ENCODE measurements at places on chromosomes 16 and 17. TPM values are rescaled to one million over a fixed set of nuclear protein-coding genes. Genes with fewer than 3 reads are reported as not detected.
A peak's percentile ranks its signal among the peaks of the same experiment; 100 is the strongest.

Gene RCVRN
- total RNA-seq, result not detected

Gene TLCD3B
- not detected for total RNA-seq

Gene RGS9
- 0.81 TPM for total RNA-seq

Gene NT5M
- total RNA-seq, result 3.9 TPM

Gene CD300A
- total RNA-seq, result 4.8 TPM

Gene LITAFD
- not detected for total RNA-seq

Gene NEUROD2
- total RNA-seq, result not detected

DNA sequence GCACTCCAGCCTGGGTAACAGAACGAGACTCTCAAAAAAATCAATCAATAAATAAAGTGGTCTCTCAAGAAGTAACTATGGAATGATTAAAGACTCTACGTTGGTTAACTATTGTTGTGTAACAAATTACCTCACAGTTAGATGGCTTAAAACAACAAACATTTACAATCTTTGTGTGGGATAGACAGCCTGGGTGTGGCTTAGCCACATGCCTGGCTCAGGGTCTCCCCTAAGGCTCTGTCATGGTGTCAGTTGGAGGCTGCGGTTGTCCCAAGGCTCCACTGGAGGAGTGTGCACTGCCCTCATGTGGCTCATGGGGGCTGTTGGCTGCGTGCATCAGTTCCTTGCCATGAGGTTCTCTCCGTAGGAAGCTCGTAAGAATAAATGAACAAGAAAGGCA is 294.5 kb downstream of the SNX29 start:
- no peaks in the 10 kb centered on the region for H3K4me1 ChIP-seq
- H3K4me3 ChIP-seq, result no peak overlapping the region
- no peaks in the 10 kb centered on the region for H3K36me3 ChIP-seq

GRCh38 chr16:87580855-87581261 is 21.4 kb upstream of the JPH3 start:
- H3K4me3 ChIP-seq, result no peak overlapping the region
- no peaks in the 10 kb centered on the region for H3K4me1 ChIP-seq
- no peak for DNase-seq
- no peaks in the 10 kb centered on the region for H3K36me3 ChIP-seq

- no peaks in the 10 kb centered on the region for H3K36me3 ChIP-seq
- no peak for DNase-seq
- H3K4me3 ChIP-seq, result no peak overlapping the region
- H3K4me1 ChIP-seq, result no peaks in the 10 kb centered on the region
Measured at GRCh38 chr16:64544859-64545258, 577.0 kb downstream of the CDH11 start.

DNA sequence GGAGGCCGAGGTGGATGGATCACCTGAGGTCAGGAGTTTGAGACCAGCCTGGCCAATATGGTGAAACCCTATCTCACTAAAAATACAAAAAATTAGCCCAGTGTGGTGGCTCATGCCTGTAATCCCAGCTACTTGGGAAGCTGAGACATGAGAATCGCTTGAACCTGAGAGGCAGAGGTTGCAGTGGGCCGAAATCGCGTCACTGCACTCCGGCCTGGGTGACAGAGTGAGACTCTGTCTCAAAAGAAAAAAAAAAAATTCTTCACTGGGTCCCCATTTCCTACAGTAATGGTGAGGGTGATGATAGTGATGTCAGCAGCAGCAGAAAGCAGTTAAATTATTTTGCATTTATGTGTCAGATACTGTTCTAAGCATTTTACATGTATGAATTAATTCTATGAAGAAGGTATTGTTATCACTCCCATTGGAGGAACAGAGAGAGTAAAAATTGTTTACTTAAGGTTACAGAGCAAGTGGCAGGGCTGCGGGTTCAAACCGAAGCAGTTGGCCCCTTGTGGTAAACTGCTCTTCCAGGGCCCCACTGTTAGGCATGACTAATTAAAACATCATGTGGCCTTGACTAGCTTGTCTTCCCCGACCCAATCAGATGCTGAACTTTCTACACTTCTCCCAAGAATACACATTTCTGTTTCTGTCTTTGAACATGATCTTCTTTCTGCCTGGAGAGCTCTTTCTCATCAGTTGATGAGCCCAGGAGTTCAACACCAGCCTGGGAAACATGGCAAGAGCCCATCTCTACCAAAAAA is 45.8 kb downstream of the STAT3 start:
- no peak overlapping the region for H3K27ac ChIP-seq
- H3K36me3 ChIP-seq, result peaks cover 62% of the 10 kb centered on the region
- no peak overlapping the region for H3K4me3 ChIP-seq
- DNase-seq, result no peak

GRCh38 chr16:25841761-25842160 is 150.0 kb downstream of the HS3ST4 start:
- no peaks in the 10 kb centered on the region for H3K36me3 ChIP-seq
- DNase-seq, result no peak
- H3K4me1 ChIP-seq, result peaks cover 5% of the 10 kb centered on the region
- no peak overlapping the region for H3K27ac ChIP-seq
- peaks cover 6% of the 10 kb centered on the region for H3K27me3 ChIP-seq

GRCh38 chr17:75668489-75668888 is 1.4 kb downstream of the SAP30BP start:
- H3K27me3 ChIP-seq, result no peaks in the 10 kb centered on the region
- H3K36me3 ChIP-seq, result peaks cover 48% of the 10 kb centered on the region
- H3K4me3 ChIP-seq, result peak overlapping the region; percentile 97

DNA sequence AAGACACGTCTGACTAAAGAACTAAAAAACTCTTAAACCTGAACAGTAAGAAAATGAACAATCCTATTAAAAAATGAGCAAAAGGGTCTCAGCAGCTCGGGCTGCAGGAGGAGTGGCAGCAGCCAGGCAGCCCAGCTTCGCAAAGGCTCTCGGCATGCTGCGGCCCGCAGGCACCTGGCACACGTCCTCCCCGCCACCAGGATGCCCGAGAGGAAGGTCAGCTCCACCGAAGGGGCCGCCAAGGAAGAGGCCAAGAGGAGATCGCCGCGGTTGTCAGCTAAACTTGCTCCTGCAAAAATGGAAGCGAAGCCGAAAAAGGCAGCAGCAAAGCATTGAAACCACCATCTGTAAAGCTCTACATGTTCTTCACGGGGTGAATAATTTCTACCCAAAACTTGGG is 173.5 kb downstream of the BCAS3 start:
- H3K27ac ChIP-seq, result no peak overlapping the region
- DNase-seq, result no peak
- H3K4me3 ChIP-seq, result no peak overlapping the region
- H3K36me3 ChIP-seq, result no peaks in the 10 kb centered on the region

GRCh38 chr16:66262253-66263167 is 104.0 kb upstream of the CDH5 start:
- H3K36me3 ChIP-seq, result no peaks in the 10 kb centered on the region
- no peaks in the 10 kb centered on the region for H3K4me1 ChIP-seq
- no peak overlapping the region for H3K27ac ChIP-seq

DNA sequence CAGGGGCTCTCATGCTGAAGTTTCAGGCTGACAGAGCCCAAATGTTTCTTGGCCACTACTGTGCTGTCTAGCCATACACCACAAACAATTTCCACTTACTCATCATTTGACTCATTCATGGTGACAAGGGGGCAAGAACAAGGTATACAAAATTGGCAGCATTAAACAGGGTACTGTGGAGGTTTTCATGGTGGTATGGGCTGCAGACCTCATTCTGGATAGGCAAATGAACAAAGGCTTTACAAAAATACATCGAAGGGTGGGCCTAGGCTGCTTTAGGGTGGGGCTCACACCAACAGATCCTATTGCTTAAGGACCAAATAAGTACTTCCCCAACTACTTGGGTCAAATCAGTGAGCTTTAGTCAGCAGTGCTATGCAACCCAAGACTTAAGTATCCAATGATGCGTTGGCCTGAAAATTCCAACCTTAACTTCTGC is 53.0 kb downstream of the N4BP1 start:
- peak; percentile 23 for DNase-seq
- peaks cover 32% of the 10 kb centered on the region for H3K36me3 ChIP-seq
- H3K27me3 ChIP-seq, result no peaks in the 10 kb centered on the region
- no peak overlapping the region for H3K27ac ChIP-seq
- no peak overlapping the region for H3K4me3 ChIP-seq

GRCh38 chr16:88809676-88810165 is 2.0 kb downstream of the APRT start:
- H3K27me3 ChIP-seq, result no peaks in the 10 kb centered on the region
- no peak overlapping the region for H3K4me3 ChIP-seq
- DNase-seq, result no peak
- no peak overlapping the region for H3K27ac ChIP-seq
- H3K4me1 ChIP-seq, result peaks cover 39% of the 10 kb centered on the region
- peaks cover 8% of the 10 kb centered on the region for H3K36me3 ChIP-seq

DNA sequence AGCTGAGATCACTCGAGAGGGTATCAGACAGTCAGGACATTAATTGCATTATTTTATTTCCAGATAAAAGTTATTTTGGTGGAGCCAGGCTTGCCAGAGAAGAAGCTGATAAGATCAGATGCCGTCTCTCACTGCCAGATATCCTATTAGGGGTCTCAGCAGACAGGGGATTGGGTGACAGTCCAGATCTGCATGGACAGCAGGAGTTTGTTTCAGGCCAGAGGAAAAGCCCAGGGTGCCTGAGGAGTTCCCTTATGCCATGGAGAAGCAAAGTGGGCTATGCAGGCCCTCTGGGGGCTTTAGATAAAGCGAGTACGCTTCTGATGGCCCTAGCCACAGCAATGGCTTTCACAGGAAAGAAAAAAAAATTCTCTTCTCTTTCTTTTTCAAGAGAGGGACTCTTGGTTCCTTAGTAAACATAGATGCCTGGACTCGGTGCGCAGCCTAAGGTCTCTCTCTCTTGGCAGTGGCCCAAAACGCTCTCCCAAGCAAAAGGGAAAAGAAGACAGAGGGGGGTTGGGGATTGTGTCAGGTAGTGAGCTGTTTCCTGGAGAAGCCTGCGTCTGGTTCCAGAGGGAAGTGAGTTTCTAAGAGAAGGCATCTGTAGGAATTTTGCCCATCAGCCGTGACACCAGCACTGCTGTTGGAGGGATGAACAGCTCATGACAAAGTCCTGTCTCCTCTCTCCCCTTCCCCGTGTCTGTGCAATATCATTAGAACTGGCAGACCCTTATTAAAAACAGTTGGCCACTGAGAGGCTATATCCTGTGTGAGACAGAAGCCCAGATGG is 166.3 kb upstream of the FOXF1 start:
- H3K4me3 ChIP-seq, result no peak overlapping the region
- DNase-seq, result no peak
- no peak overlapping the region for H3K27ac ChIP-seq
- H3K36me3 ChIP-seq, result no peaks in the 10 kb centered on the region
- H3K27me3 ChIP-seq, result no peaks in the 10 kb centered on the region
- no peaks in the 10 kb centered on the region for H3K4me1 ChIP-seq

- H3K27me3 ChIP-seq, result no peaks in the 10 kb centered on the region
- no peaks in the 10 kb centered on the region for H3K4me1 ChIP-seq
- H3K36me3 ChIP-seq, result peaks cover 41% of the 10 kb centered on the region
- no peak overlapping the region for H3K27ac ChIP-seq
- DNase-seq, result no peak
Measured at GRCh38 chr17:44416558-44417289, 27.3 kb upstream of the ITGA2B start.

- DNase-seq, result no peak
- peak overlapping the region; percentile 91 for H3K4me3 ChIP-seq
- H3K27me3 ChIP-seq, result no peaks in the 10 kb centered on the region
- H3K36me3 ChIP-seq, result no peaks in the 10 kb centered on the region
- peaks cover 42% of the 10 kb centered on the region for H3K4me1 ChIP-seq
Measured at GRCh38 chr16:10878328-10878643, 1.3 kb downstream of the CIITA start.

DNA sequence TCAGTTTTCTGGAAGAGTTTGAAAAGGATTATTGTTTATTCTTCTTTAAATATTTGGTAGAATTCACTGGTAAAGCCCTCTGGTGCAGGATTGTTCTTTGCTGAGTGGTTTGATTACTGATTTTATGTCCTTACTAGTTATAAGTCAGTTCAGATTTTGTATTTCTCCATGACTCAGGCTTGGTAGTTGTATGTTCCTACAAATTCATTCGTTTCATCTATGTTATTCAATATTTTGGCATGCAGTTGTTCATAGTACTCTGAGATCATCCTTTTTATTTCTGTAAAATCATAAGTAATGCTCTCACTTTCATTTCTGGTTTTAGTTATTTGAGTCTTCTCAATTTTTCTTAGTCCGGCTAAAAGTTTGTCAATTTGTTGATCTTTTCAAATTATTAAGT is 58.1 kb upstream of the CRYM start:
- no peak for DNase-seq
- no peaks in the 10 kb centered on the region for H3K4me1 ChIP-seq
- H3K36me3 ChIP-seq, result no peaks in the 10 kb centered on the region
- H3K27ac ChIP-seq, result no peak overlapping the region
- no peak overlapping the region for H3K4me3 ChIP-seq
- peaks cover 6% of the 10 kb centered on the region for H3K27me3 ChIP-seq

DNA sequence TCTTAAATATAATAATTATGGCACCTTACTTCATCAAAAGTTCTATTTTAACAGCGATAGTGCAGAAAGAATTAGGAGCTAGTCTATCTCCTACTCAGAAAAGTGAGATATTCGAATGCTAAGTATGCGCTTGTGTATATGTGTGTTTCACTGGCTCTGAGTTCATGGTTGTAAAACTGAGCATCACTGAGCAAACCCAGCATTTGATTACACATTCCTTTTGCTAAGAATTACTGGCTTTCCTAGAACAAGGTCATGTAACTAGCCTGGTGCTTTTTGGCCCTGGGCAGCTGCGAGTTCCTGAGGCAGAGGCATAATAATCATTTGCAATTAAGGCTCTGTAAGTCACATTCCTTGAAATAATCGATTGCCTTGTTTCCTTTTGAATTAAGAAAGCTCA is 157.2 kb downstream of the SNX29 start:
- no peak for DNase-seq
- no peak overlapping the region for H3K27ac ChIP-seq
- H3K36me3 ChIP-seq, result peaks cover 38% of the 10 kb centered on the region
- no peak overlapping the region for H3K4me3 ChIP-seq
- H3K4me1 ChIP-seq, result no peaks in the 10 kb centered on the region

GRCh38 chr17:63196772-63197335 is 230.8 kb downstream of the TANC2 start:
- H3K27me3 ChIP-seq, result no peaks in the 10 kb centered on the region
- H3K4me1 ChIP-seq, result peaks cover 5% of the 10 kb centered on the region
- H3K4me3 ChIP-seq, result peak overlapping the region; percentile 70
- DNase-seq, result peak; percentile 59

All from CD4-positive, CD25-positive, alpha-beta regulatory T cell (primary cell).